Gastrocnemius medialis (tissue), 4 donors: ENCODE measurements at places on chromosomes 5 and 9. TPM values are rescaled to one million over a fixed set of nuclear protein-coding genes. Genes with fewer than 3 reads are reported as not detected.

The GNA14 gene
- 0.56 TPM for total RNA-seq

The EXD3 gene
- total RNA-seq, result 7.4 TPM

DNA sequence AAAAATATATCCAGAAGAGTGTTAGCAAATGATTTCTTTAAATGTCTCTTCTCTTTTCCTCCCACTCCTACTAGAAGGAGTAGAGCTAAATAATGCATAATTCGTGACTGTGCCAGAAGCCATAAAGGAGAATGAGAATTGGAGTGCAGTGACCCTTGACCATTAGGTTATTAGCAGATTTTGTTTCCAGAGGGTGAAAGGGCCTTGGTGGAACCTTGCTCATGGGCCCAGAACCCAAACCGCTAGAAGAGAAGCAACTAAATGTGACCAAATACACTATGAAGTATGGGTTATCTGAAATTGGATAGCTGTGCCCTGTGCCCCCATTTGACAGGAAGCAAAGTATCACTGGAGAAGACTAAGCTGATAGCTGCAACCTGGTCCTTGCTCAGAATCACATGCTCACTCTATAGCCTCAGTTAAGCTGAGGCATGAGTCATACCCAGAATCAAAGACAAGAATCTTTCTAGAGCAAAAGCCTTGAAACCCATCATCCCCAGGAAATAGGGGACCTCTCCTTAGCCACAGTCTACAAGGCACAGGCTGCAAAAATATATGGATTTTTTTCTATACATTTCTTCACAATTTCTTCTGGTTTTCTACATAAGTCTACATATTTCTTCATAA is 36.3 kb downstream of the CAPSL start:
- no peak for DNase-seq

DNA sequence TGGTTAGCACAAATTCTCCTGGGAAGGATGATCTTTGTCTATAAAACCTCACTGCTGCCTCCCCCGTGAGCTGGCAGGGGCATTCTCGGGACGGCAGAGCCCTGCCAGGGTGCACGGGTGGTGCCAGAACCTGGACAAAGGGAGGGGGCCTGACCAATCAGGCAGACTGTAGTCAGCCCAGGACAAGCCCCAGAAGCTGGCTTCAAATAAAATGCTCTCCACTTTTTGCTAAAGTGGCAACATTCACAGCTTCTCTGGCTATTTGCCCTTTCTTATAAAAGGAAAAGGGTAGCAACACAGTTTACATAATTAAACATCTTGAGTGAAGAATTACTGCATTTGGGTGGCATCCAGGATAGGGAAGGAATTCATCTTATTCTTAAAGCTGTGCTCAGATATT is 14.4 kb downstream of the IL9 start:
- DNase-seq, result no peak

- DNase-seq, result no peak
These were observed 6.8 kb downstream of the ITGA1 start for GRCh38 chr5:52794519-52794918.
